ENCODE measurements at places on chromosomes 1 and 21.

GRCh38 chr21:29470397-29470796 is 171.7 kb downstream of the BACH1 start:
- no peak for DNase-seq

DNA sequence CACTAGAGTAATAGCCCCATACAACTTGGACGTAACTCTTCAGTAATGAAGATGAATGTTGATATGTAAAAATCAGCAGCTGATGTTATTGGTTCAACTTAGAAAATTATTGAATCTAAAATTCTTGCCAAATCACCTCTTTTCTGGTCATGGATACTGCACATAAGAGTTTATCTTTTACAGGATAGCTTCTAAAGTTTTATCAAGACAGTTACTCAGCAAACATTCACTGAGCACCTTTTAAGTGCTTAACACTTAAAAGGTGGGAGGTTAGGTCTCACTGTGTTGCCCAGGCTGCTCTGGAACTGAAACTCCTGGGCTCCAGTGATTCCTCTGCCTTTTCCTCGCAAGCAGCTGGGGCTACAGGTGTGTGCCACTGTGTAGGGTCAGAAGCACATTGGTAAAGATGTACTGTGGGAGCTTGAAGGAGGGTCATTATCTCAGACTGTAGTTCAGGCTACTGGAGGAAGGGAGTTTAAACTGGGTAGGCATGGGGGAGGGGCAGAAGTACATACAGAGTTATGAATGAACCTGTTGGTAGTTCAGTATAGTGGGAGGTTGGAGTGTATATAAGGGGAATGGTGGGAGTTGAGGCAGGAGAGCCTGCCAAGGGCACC is 2.0 kb downstream of the MPZL1 start:
- DNase-seq = no peak

- DNase-seq = no peak
Observed at GRCh38 chr1:176188604-176189003, 18.5 kb downstream of the COP1 start.

DNA sequence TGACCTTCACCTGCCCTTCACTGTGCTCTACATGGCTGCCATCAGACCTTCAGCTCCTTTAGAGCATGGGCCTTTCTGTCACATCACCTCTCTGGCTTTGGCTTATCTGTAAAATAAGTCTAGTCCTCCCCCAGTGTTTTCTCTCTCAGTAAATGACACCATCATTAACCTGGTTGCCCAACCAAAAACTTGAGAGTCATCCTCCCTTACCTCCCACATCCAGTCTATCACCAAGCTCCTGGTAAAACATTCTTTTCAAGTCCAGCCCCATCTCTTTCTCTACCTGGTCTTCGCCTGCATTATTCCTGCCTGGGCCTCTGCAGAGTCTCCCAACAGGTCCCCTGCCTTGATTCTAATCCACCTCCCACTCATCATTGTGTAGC is 13.1 kb downstream of the SLC26A9 start:
- no peak for DNase-seq

DNA sequence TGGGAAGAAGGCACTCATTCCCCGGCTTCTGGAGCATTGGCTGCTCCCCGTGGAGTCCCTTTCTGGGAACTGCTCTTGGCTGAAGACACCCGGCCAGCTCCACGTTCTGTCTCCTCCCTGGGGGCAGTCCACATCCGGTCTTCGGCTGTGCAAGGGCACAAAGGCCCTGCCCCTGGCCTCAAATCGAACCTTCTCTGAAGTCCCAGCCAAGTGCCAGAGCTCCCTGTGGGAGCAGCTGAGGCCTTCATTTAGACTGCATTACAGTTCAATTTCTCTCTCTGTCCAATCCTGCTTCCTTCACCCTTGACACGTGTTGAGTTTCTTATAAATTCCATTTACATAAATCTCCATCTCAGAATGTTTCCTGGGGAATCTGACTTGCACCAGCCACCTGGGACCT is 132.9 kb upstream of the POU3F1 start:
- no peak for DNase-seq

DNA sequence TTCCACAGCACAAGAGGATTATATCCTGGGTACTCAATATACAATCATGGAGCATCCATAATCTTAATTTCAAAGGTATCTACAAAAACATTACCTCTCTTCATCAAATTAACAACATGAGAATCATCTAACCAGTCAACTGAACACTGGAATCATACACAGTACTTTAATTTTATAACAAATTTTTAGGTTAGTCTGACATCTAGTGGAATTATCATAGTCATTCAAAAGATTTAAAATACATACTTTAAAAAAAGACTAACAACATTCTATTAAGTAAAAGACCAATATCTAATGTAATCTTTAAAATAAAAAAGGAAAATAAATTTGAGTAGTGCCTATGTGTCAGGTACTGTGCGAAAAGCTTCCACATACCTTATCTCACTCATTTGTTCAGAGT is 16.8 kb upstream of the SH3GLB1 start:
- no peak for DNase-seq

GRCh38 chr1:248824701-248825100 is 1.0 kb downstream of the SH3BP5L start:
- DNase-seq = no peak

- DNase-seq = no peak
Observed at GRCh38 chr1:48500541-48501450, 28.8 kb upstream of the SPATA6 start.

DNA sequence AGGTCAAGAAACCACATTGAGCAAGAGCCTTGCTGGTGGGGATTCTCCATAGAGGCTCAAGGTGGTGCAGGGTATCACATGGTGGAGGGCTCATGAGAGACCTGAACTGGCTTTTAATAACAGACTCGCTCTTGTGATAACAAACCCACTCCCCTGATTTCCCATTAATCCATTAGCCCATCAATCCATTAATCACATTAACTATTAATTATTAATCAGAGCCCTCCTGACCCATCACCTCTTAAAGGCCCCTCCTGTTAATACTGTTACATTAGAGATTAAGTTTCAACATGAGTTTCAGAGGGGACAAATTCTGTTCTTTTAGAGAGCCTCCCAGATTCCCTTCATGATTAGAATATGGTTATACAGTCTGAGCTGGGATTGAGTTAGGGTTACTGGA is 61.8 kb downstream of the IER5 start:
- DNase-seq = no peak

DNA sequence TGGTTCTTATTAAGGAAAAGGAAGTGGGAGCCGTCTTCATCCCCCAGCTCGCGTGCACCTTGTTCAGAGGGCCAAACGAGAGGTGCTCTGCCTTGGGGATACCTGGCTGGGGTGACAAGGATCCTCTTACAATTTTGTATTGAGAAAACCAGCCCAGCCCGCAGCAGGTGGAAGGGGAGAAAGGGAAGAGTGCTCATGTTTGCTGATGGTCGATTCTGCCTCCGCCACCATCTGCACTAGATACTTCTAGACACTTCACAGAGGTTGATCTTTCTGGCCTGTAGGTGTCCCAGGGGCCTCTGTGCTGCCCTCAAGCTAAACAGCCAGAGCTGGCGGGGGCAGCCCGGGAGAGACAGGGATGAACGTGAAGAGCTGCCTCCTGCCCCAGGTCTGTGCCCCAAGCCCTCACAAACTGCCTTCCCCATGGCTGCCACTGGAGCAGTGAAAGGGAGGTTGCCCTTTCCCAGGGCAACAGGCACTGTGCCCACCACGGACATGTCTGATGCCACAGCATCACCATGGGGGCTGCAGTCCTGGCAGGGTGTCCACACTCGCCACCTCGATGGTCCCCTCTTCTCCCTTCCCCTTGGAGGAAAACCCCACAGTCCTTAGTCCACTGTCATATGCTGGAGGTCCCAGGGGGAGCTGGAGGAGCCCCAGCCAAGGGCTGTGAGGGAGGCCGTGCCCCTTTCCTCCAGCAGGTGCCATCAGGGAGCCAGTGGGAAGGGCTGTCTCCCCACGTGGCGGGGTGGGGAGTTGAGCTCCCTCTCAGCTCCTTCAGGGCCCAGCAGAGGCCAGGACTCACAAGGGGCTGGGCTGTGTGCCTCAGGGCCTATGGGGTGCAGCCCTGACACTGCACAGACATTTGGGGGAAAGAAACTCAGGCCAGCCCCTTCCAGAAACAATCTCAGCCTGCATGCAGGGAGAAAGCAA is 8.1 kb downstream of the ADPRS start:
- DNase-seq = no peak

DNA sequence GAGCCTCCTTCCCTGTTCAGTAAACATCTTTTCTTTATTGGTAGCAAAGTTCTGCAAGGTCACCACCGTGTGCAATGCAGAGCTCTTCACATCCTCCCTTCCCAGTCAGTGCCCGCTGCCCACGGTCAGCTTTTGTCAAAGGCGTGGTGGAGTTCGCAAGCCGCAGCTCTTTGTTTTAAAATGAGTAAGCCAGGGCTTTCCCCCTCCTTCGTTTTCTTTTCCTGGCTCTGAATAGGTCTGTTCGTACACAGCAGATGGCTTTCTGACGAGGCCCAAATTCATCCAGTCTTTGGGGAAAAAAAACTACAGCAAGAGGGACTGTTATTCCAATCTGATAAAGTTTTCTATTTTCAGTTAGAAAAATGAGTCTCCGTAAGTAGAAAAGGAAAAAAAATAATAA is 153.2 kb downstream of the LRIG2 start:
- no peak for DNase-seq

- no peak for DNase-seq
Observed at GRCh38 chr1:174794861-174795260, 204.9 kb upstream of the CACYBP start.

DNA sequence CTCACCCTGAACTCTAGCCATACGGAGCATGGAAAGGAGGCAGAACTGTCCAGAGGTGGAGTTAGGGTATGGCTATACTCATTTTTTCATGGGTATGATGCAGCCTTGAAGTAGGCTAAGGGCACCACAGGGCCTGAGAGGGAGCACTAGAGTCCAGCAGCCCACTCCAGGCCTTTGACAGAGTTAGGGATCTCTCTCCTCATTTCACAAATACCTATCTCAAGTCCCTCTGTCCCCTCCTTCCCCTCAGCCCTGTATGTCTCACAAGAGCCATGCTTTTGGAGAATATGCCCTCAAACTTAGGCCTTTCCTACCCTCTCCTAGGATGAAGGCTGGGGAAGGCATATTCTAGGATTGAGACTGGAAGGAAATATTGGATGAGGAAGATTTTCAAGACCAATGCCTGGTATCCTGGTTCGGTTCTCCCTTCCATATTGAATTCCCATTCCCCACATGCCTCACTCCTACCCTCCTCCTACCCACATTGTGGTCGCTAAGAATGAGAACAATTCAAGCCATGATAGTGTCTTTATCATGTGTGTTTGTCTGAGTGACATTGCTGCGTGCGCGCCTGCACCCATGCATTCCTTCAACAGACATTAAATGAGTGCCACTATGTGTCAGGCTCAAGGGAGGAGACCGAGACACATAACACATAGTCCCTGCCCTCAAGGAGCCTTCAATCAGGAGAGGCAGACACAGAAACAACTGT is 2.6 kb upstream of the NECTIN4 start:
- no peak for DNase-seq

DNA sequence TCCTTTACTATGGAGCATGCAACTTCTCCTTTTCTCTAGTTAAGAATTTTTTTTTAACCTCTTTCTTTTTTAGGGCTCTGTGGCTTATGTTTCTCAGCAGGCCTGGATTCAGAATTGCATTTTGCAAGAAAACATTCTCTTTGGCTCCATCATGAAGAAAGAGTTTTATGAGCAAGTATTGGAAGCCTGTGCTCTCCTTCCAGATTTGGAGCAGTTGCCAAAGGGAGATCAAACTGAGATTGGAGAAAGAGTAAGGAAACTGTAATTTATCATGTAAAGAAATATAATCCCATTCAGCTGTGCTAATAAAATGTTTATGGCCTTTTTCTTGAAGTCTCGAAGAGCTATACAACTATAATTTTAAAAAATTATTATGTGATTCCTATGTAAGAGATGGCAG is 70.1 kb downstream of the HSPA13 start:
- DNase-seq = no peak

- no peak for DNase-seq
Observed at GRCh38 chr1:216892581-216893160, 169.4 kb upstream of the ESRRG start.

- DNase-seq = no peak
Observed at GRCh38 chr1:45335855-45336324, 4.1 kb upstream of the TOE1 start.

DNA sequence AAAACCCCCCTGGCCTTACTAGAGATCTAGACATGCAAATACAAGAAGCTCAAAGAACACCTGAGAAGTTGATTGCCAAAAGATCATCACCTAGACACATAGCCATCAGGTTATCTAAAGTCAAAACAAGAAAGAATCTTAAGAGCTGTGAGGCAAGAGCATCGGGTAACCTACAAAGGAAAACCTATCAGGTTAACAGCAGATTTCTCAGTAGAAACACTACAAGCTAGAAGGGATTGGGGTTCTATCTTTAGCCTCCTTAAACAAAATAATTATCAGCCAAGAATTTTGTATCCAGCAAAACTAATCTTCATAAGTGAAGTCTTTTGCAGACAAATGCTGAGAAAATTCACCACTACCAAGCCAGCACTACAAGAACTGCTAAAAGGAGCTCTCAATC is 12.2 kb upstream of the SPRR2F start:
- no peak for DNase-seq

- no peak for DNase-seq
Observed at GRCh38 chr1:86436041-86436440, 12.1 kb downstream of the CLCA2 start.

- DNase-seq = no peak
Observed at GRCh38 chr1:47759251-47759935, 237.8 kb downstream of the TRABD2B start.

- DNase-seq = no peak
Observed at GRCh38 chr1:178580876-178581275, 68.0 kb downstream of the TEX35 start.

- no peak for DNase-seq
Observed at GRCh38 chr1:62286786-62287224, 32.4 kb downstream of the KANK4 start.

GRCh38 chr1:1230656-1231399 is 973 bp downstream of the SDF4 start:
- no peak for DNase-seq

DNA sequence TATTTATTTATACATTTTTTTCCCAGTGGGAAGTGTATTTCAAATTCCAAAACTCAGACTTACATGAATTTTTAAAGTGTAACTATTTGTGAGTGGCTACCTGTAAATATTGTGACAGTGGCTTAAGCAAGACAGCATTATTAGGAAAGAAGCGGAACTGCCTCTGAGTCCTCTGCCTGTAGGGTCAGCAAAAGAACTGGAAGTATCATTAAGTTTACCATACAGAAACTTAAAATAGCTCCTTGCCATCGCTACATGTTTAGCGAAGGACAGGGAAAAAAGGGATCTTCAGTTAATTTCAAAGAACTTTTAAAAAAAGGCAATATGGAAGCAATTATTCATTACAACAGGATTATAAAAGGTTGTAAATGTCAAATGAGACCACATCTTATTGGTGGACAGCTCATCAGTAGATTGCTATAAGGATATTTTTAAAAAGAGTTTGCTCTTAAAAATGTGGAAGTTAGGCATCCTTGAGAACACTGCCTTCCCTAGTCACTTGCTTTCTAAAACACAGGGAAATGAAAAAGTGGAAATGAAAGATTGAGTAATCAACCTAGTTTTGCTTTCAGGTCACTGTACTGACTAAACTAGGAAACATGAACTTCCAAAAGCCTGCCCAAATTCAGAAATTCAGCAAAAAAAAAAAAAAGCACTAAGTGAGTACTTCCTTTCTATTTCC is 39.2 kb downstream of the NSL1 start:
- DNase-seq = no peak

Data from NCI-H774 (cell line).